Activated T-helper 1 cell treated with anti-CD3 and anti-CD28 coated beads, Interleukin-2, amount 50 U/mL, for 16 hours (primary cell): ENCODE measurements at places on chromosomes 7 and 10.

DNA sequence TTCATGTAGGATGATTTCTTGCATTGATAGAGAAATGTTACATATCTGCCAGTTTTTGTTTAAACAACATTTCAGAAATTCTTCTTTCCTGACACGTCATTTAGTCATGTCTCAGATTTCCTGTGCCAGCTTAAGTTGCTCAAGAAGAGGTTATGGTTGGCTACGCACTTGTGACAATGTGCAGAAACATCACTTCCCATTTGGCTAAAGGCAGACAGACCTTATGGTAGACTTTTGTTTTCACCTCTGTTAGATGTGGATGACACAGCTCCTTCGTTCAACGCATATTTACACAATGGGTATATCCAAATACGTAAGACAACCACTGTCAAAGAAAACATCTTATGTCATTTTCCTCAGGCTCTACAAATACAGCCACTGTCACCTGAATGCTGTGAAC lies 125.8 kb downstream of the DOCK4 start:
- no peak for DNase-seq

GRCh38 chr7:135224027-135224426 lies 9.6 kb upstream of the STRA8 start:
- DNase-seq = no peak

GRCh38 chr10:4176500-4177281 lies 391.7 kb upstream of the KLF6 start:
- no peak for DNase-seq

DNA sequence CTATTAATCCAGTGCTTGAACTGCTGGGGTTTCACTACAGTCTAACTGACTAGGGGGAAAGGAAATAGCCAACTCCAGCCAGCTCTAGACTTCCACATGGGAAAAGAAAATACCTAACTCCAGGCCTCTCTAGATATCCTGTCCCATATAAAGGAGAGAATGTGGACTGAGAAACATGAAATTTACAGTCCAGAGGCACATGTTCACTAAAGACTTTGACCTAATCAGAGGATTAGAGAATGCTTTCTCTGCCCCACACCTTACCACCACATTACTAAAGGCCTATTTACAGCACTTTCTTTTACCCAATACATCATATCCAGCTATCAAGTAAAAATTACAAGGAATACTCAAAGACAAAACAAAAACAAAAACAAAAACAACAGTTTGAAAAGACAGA lies 164.2 kb downstream of the PCLO start:
- DNase-seq = no peak
